IMR-90 (cell line): ENCODE measurements at places on chromosomes 3 and 15.

DNA sequence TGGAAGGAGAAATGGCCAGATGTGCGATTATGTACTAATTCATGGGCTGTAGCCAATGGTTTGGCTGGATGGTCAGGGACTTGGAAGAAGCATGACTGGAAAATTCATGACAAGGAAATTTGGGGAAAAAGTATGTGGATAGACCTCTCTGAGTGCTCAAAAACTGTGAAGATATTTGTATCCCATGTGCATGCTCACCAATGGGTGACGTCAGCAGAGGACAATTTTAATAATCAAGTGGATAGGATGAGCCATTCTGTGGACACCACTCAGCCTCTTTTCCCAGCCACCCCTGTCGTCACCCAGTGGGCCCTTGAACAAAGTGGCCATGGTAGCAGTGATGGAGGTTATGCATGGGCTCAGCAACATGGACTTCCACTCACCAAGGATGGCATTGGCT, 490.9 kb upstream of the CBLB start:
- DNase-seq: no peak

DNA sequence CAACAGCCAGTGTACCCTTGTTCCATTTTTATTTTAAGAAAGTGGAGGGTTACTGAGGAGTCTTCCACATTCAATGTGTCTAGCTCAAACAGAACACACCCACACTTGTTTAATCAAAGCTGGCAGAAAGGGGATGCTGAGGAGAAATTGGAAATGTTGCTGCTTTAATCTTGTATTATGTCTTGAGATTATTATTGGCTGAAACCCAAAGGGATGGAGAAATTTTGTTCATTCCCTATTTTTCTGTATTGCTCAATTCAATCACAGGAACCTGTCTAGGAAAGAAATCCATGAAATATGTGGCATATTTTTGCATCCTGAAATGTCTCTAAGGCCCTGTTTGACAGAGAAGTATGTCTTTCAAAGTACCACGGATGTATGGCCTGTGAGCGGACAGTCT, 238.0 kb downstream of the MYRIP start:
- DNase-seq: no peak

DNA sequence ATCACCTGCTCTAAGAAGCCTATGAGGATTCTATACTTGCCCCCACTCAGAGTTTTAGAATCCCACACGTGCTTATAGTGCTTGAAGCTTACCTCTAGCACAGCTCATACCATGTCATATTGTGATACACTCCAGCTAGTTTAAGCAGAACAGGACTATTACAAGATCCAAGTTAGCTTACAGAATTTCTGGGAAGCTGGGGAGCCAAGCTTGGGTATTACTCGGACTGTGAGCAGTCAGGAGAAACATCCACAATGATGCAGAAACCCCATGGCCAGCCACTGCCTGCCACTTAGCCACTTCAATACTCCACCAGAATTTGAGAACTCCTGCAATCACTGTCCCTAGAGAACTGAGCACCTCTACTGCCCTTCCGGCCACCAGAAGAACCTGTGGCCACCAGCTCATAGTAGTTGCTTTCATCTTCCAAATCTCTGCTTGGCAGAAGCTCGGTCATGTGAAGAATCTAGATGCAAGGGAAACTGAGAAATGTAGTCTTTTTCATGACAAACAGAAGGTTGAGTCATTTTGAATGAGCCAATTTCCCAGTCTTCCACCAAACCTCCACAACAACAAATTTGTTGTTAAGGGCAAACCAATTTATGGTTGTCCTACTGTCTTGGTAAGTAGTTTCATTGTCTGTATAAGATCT, 27.7 kb upstream of the SSR3 start:
- no peak for DNase-seq

DNA sequence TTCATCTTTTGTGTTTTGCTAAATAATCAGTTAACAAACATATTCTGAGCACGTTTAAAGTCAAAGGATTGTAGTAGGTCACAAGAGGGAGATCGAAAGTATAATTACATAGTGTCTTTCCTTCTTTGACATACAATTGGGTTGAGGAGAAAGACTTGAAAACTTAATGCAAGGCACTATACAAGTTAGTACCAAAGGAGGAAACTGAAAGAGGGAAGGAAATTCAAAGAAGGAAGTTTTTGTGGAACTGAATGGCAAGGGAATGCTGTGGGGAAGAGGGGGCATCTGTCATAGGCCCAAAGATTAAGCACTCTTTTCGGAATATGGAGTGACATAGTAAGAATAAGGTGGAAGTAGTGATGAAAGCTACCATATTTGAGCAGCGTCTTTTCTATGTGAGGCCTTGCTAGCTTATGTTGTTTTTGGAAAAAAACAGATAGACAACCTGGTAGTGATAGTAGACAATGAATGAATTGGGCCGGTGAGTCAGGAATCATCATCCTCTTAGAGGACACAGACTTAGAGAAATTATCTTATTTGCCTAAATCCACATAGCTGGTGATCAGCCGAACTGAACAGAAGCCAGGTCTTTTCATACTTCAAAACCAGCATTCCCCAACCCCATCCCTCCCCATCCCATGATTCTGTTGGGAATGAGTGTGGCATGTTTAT, 10.2 kb downstream of the MBNL1 start:
- DNase-seq: no peak

- DNase-seq: peak; percentile 29
Measured at GRCh38 chr15:89783111-89783860, 7.2 kb downstream of the MESP2 start.

- DNase-seq: no peak
Measured at GRCh38 chr3:141392416-141392815, 24.1 kb downstream of the ZBTB38 start.

DNA sequence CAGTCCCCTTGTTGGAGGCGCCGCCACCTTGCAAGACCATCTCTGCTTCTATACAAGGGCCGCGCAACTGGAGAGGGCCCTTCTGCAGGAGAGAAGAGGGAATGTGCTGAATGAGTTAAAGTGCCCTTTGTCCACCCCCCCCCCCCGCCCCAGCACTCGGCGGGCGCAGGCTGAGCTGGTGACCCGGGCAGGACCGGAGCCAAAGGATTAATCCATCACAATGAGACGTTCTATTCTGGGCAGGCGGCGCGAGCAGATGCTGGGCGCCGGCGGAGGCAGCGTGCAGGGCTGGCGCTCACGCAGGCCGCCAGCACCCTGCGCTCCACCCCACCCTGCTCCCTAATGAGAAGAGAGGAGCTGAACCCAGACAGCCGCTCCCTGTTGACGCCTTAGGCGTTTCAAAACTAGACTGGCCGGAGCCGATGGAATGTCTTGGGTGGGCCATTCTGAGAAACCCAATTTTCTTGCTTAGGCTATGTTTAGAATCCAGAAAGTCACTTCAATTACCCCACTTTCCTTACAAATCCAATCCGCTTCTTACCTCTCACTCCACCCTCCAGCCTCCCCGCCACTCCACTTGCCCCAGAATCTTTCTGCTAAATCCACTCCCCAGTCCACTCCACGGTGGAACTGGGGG, 32.9 kb downstream of the GJD2 start:
- peak; percentile 40 for DNase-seq

GRCh38 chr15:58805095-58805494, 34.0 kb downstream of the MINDY2 start:
- peak; percentile 23 for DNase-seq

- no peak for DNase-seq
Measured at GRCh38 chr3:23756206-23756840, 49.4 kb upstream of the UBE2E1 start.

- DNase-seq: no peak
Measured at GRCh38 chr15:34323217-34323616, 14.4 kb downstream of the SLC12A6 start.

GRCh38 chr3:37171144-37171543, 3.2 kb downstream of the LRRFIP2 start:
- no peak for DNase-seq

- no peak for DNase-seq
Measured at GRCh38 chr15:50904211-50904610, 4.3 kb upstream of the AP4E1 start.

GRCh38 chr3:32684029-32684799, 774 bp upstream of the CNOT10 start:
- no peak for DNase-seq

DNA sequence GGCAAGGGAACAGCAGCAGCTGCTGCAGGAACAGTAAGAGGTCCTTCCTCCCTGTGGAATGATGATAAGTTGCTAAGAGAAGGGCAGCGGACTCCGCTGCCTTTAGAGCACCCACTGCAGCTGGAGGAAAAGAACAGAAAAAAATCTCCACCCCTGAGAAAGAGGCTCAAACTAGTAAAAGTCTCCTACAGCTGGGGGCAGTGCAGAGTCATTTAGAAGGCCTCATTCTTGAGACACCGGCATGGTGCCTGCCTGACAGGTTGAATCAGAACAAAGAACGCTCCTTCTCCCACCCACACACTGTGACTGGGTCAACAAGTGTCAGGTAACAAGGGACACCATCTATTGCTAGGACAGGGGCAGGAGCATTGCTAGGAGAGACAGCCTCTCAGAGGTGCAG, 188.4 kb downstream of the ABHD5 start:
- no peak for DNase-seq

GRCh38 chr3:108297647-108298046, 1.3 kb downstream of the HHLA2 start:
- no peak for DNase-seq

DNA sequence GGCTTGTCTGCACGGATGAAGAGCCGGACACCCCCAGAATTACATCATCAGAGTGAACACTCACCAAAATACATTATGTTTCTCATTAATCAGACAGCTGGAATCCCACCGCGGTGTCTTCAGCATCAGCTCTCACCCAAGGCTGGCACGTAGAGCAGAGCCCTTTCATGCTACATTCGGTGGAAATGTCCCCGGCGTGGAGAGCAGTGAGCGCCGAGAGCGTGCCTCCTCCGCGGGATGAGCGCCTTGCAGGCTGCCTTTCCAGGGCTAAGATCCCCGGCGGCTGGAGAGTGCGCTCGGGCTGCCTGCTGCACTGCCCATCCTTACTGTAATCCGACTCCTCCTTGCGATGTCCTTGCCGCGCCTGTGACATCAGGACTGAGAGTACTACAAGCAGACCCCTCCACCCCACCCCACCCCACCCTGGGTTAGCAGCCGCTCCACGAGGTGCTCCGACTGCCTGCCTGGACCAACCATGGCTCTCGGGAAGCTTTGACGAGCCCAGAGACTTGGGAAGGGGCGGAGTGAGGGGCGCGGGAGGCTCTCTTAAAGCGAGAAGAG, at the start of gene ZNF385D:
Gene ZNF385D (minus strand): TSS at position 380 of the 561 bp plus-strand sequence. CDS start 294 bp downstream, at position 86.
- peak; percentile 33 for DNase-seq

GRCh38 chr3:1404270-1404962, 311.6 kb downstream of the CNTN6 start:
- DNase-seq: no peak

- DNase-seq: no peak
Measured at GRCh38 chr3:30640851-30641250, 34.5 kb downstream of the TGFBR2 start.

DNA sequence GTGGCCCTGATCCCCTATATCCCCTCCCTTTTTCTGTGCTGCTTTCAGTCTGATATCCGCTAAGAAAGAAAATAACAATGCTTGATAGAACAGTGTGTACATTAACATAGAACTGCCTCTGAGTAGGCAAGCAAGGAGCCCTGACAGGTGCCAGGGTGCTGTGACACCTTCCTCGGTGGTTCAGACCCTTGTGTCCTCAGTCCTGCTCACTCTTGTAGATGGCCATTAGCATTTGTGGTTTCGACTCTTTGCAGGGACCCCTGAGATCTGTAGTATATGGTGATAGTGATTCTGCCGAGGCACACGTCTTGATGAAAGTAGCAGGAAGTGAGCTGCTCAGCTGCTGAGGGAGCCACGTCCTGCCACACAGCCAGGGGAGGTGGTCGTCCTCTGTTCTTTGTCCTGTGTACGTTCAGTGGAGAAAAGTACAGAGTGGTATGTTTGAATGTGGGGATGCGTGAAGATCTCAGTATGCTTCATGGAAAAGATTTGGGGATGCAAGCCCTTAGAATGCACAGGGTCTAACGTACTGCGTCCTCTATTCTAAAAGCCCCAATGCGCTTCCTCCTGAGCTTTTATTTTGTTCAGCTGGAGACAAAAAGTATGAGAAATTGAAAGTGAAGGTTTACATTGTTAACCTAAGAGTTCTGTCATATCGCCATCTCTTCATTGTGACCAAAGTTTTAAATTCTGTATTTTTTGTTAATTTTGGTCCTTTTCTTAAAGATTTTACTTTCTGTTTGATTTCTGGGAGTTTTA, 35.4 kb downstream of the PXYLP1 start:
- no peak for DNase-seq

GRCh38 chr15:40511093-40511471, 40.3 kb downstream of the CHST14 start:
- DNase-seq: no peak

GRCh38 chr3:102169915-102170479, 264.8 kb upstream of the ZPLD1 start:
- DNase-seq: no peak

DNA sequence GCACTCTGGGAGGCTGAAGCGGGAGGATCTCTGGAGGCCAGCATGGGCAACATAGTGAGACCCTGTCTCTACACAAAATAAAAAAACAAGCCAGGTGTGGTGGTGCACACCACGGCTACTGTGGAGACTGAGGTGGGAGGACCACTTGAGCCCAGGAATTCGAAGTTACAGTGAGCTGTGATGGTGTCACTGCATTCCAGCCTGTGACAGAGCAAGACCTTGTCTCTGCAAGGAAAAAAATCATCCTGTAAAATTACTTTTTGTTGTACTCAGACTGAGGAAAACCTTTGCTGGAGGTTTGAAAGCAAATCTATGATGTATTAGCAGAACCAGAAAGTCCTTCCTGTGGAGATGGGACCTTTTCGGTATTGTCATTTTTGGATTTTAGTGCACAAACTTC, 63.3 kb downstream of the ATP1B3 start:
- DNase-seq: no peak

DNA sequence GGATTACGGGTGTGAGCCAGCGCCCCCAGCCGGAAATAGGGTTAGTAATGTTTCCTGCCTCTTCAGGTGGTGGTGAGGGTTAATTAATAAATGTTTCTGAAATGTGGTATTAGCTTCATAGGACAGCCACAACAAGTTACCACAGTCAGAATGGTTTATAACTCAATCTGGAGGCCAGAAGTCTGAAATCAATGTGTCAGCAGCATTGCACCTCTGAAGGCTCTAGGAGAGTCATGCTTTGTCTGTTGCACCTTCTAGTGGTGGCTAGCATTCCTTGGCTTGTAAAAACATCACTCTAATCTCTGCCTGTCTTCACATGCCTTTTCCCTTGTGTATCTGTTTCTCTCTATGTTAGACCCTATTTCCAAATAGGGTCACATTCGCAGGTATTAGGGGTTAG, 7.8 kb upstream of the RPSA start:
- no peak for DNase-seq
